NCI-H187 (cell line): ENCODE measurements at places on chromosomes 16 and 17.

DNA sequence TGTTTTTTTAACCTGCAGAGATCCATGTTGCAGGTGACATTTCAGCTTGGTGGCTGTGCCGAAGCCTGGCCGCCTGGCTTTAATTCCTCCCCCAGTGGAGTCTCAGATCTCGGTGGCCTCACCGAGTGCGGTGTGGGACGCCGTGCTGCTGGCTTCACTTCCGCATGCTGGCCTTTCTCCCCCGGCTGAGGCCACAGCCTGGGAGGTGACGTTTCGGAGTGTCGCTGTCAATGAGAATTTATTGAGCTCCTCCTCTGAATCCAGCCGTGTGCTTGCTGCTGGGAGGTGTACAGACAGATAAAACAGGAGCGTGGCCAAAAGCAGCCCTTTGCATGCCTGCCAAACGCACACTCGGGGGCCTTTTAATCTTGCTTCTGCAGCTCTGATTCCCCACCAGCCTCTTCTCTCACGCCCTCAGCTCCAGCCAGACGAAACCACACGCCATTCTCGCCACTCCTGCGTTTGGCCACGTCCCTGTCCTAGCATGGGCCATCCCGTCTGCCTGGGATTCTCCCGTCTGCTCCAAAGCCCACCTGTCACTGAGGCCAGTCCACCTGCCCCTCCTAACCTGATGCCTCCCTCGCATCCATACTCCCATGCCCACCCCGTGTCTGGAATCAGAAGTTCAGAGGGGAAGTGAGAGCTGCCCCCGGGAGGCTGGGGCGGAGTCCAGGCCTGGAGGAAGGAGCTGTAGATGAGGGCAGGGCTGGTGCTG, 3.6 kb downstream of the GSE1 start:
- DNase-seq: no peak

- DNase-seq: peak; percentile 51
Observed at GRCh38 chr17:7004398-7005253, 7.8 kb upstream of the RNASEK start.

- DNase-seq: no peak
Observed at GRCh38 chr17:49241692-49242397, 11.3 kb upstream of the PHOSPHO1 start.

GRCh38 chr16:70746040-70746707, 54.8 kb downstream of the VAC14 start:
- no peak for DNase-seq

DNA sequence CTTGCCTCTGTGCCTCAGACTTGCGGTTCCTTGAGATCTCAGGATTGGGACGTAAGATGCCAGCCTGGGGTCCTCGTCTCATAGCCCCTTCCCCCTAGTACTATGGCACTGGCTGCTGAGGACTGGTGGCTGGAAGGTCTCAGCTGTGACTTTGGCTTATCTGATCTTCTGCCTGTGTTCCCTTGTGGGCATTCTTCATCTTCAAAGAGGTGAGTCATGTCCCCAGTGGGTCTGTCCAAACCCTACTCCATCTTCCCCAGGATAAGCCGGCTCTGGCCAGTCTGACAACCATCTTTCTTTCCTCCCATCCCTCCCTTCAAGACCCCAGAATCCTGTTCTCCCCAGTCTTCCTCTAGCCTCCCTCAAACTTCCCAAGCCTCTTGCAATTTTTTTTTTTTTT, 3.6 kb downstream of the CD19 start:
- no peak for DNase-seq

DNA sequence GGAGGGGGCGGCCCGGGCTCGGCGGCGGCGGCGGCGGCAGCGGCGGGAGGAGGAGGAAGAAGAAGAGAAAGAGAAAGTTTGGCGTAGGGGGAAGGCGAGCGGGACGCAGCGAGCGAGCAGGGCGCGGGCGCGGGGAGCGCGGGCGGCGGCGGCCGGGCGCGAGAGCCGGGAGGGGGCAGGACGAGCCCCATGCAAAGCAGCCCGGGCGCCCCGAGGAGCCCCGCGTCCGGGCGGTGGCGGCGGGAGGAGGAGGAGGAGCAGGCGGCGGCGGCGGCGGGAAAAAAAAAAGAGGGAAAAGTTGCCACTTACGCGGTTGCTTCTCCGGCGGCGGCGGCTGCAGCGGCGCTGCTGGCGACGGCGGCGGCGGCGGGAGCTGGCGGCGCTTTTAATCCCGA, 10.3 kb upstream of the ZFHX3 start:
- DNase-seq: no peak

DNA sequence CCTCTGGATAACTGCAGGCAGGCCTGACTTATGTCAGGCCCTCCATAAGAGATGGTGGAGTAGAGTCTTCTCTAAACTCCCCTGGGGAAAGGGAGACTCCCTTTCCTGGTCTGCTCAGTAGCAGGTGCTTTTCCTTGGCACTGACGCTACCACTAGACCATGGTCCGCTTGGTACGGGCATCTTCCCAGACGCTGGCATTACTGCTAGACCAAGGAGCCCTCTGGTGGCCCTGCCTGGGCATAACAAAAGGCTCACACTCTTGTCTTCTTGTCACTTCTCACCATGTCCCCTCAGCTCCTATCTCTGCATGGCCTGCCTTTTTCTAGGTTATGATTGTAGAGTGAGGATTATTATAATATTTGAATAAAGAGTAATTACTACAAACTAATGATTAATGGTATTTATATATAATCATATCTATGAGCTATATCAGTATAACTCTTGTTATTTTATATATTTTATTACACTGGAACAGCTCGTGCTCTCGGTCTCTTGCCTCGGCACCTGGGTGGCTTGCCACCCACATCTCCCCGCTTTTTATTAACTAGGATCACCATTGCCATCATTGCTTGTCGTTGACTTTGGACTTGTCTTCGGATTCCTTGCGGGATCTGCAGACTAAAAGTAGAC, 59.8 kb upstream of the ARL4D start:
- DNase-seq: peak; percentile 62

DNA sequence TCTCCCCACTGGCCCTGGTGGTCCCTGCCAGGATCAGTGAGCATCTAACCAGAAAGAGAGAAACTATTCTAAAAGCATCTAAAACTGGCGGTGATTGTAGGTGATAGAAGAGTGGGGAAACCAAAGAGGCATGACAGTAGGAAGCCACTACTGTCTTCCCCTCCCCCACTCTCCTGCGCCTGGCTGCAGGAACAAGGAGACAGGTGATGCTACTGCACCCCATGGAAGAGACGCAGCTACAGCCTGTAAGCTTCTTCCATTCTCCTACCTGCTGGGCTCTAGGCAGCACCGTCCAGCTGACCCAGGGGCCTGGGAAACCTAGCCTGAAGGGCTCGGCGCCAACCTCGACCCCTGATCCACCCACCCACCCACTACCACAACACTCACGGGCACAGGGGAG, 32.4 kb upstream of the CSNK2A2 start:
- DNase-seq: no peak

GRCh38 chr17:57722704-57723043, 22.4 kb downstream of the CCDC182 start:
- DNase-seq: no peak

DNA sequence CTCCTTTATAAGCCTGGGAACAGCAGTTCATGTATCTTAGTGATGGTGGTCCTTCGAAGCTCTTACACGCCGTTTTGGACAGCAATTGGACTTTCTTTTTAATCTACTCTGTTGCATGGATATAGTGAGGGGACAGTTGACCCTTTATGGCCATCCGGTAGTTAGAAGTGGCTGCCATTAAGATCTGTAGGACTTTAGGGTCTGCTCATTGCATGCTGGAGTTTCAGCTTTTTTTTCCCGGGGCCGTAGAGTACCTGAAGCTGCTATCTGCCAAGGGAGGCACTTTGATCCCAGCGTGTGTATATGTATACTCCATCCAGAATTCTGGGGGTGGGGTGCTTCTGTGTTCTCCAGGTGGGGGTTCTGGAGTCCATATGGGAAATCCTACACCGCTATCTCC, 1.2 kb downstream of the CYB5D1 start:
- no peak for DNase-seq

DNA sequence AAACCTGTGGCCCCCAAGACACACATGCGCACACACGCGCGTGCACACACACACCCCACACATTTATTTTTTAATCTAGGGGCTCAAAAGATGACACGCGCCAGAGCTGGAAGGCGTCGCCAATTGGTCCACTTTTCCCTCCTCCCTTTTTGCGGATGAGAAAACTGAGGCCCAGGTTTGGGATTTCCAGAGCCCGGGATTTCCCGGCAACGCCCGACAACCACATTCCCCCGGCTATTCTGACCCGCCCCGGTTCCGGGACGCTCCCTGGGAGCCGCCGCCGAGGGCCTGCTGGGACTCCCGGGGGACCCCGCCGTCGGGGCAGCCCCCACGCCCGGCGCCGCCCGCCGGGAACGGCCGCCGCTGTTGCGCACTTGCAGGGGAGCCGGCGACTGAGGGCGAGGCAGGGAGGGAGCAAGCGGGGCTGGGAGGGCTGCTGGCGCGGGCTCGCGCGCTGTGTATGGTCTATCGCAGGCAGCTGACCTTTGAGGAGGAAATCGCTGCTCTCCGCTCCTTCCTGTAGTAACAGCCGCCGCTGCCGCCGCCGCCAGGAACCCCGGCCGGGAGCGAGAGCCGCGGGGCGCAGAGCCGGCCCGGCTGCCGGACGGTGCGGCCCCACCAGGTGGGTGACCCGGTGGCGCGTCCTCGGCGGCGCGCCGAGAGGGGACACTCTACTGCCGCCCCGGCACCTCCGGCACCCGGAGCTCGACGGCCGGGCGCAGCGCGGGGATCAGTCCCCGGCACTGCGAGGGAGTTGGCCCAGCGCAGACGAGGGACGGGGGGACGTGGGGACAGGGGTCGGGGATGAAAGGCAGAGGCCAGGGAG, at the start of gene STAT5A:
TSS of gene STAT5A (plus strand) at position 522 of the 826 bp plus-strand sequence. CDS start 914 bp downstream, outside the sequence.
- no peak for DNase-seq

- DNase-seq: peak; percentile 26
Observed at GRCh38 chr16:75267631-75268264, 16.3 kb upstream of the BCAR1 start.

DNA sequence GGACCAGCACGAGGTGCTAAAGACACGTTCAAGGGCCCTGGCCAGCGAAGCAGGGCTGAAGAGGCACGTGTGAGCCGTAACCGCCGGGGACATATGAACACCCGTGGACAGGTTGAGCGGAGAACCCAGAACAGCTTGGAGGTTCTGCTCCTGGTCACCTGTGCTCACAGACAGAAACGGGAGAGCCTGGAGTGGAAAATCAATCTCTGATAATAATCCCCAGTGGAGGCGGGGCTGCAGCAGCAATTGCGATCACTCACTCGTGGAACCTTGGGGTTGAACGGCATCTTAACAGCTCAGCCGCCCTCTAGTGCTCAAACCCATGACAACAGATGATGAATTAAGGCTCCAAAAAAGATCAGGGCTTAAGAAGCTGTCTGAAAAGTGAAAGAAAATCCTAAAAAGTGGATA, 25.6 kb downstream of the WIPI1 start:
- no peak for DNase-seq

DNA sequence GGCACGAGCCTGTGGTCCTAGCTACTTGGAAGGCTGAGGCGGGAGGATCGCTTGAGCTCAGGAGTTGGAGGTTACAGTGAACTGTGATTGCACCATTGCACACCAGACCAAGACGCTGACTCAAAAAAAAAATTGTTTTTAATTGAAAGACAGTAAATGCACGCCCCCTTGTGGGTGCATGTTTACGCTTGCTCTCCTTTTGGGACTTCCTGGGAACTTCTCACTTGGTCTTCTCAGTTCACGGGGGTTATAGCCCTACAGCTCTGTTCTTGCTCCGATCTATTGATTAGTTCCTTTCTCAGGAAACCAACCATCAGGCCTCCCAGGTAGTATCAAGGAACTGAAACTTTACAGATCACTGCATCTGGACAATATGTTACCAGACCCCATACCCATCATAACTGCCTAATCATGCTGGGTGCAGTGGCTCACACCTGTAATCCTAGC, 14.2 kb upstream of the RIPOR1 start:
- DNase-seq: no peak

DNA sequence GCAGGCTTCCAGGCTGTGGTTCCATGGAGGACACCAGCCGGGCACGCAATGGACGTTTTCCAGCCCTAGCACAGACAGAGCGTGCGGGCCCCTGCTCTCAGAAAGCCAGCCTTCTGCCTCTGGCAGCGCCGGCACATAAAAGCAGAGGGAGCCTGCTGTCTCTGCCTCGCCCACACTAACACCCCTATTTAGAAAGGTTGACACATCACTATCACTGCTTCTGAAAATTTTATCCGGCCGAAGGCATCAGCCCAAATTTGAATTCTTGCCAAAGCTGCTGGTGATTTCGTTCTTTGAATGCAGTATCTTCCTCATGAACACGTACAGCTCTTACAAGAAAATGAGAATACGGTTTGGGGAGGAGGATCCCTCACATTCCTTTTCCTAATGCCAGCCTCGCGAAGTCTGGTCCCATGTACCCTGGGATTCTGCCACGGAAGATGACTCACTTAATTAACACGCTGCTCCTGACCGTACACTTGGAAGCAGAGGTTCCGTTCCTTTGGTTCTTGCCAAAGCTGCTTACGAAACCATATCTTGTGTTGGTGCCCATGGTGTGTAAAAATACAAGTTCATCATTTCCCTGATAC, 1.3 kb upstream of the RAB11FIP3 start:
- DNase-seq: no peak

DNA sequence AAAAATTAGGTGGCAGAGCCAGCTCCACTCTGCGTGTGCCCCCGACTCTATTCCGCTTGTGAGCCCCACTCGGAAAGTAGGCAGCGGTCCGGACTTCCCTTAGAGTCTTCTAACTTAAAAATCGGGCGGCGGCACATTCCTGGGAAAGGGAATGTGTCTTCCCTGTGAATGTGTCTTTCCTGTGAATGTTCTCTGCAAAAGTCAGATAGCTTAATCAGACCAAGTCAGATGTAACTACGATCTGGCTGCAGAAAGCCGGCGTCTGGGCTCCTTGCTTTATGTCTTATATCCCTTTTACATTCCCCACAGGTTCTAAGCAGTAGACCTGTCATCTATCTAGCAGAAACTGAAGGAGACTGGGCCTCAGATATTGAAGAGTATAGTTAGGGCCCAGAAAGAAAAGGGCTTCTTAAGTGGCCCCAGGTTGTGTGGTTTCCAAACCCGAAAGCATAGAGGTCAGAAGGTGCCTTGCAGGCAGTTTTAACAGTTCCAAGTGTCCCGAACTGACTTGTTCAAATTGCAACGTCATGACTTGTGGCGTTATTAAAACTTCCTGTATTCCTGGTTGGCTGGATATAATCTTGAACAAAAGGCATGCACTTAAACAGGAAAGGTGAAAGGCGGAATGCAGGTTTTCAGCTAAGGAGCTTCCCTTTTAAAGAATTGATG, 601 bp downstream of the PHKB start:
- DNase-seq: no peak

DNA sequence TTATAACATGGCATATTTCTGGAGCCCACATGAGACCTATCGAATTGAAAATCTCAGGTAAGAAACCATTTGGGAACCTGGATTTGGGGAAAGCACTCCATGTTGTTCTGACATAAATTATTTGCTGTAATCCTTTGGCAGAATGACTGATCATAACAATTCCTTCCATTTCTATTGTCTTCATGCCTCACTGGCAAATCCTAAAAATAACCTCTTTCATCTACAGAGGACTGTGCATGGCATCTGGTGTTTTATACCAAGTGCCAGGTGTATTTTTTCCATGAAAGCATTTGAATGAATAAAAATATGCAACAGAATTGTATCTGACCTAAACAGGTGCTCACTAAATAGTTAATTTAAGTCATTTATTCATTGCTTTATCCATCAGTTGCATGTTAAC, 33.7 kb upstream of the COQ7 start:
- no peak for DNase-seq
